ENCODE measurements at places on chromosomes 11 and 22.

DNA sequence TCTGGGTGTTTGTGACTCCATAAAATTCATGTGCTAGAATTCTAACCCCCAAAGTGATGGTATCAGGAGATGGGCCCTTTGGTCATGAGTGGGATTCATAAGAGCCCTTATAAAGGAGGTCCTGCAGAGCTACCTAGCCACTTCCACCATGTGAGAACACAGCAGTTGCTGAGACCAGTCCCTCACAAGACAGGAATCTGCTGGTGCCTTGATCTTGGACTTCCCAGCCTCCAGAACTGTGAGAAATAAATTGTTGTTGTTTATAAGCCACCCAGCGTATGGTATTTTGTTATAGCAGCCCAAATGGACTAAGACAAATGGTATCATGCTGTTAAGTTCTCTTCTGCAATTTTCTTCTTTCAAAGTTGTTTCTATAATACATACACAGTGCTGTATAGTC is 1.5 kb upstream of the PLAAT5 start:
- DNase-seq = no peak

DNA sequence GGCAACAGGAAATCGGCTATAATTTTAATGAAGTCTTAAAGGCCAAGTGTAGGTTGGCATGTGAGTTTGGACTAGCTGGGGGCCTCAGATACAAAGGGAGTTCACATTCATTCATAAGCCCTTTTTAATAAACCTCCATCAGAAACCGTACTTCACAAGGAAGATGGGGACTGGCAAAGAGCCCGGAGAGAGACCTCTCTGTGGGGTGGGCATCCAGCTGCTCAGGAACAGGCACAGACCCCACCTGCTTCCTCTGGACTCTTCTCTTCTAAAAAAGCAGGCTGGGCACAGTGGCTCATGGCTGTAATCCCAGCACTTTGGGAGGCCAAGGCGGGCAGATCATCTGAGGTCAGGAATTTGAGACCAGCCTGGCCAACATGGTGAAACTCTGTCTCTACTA is 3.9 kb upstream of the ARFGAP3 start:
- DNase-seq = no peak

GRCh38 chr11:27699926-27700350 is 317 bp downstream of the BDNF start:
- DNase-seq = no peak

DNA sequence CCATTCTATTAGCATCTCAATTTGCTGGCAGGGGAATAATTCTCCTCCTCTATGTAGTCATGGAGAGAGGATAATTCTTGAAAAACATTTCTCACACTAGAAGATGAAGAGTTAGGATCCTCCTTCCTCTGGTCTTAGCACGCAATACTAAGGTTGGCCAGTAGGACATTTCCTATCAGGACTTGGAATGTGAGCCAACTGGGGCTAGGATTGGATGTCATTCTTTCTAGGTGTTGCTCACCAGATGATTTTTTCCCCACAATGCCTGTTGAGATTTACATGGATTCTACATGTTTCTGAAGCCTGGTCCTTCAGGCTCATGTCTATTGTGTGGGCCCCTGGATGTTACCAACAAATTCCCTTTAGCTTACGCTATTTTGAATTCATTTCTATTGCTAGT is 28.0 kb downstream of the SLN start:
- DNase-seq = no peak

GRCh38 chr11:28615542-28615941 is 507.4 kb downstream of the METTL15 start:
- no peak for DNase-seq

DNA sequence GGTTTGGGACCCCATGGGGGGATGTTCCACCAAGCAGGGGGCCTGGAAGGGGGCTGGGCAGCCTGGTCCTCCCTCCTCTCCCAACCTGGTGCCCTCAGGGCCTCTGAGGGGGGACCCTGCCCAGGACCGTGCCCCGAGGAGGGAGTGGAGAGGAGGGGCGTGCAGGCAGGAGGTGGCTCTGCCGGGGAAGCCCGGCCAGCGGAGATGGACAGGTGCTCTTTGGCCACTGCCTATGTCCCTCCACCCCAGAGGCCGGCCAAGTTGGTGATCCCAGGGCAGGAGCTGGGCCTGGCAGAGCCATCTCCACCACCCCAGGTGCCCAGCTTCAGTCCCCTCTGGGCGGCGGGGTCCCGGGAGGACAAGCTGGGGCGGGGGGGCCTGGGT is 2.4 kb downstream of the MUC2 start:
- no peak for DNase-seq

- no peak for DNase-seq
These were observed at the start of gene SLC22A9 for GRCh38 chr11:63369165-63369970. Gene SLC22A9 (plus strand): TSS chr11:63369785. CDS start chr11:63370057, 272 bp downstream.

- no peak for DNase-seq
These were observed 46.4 kb upstream of the CALCB start for GRCh38 chr11:15027011-15027410.

DNA sequence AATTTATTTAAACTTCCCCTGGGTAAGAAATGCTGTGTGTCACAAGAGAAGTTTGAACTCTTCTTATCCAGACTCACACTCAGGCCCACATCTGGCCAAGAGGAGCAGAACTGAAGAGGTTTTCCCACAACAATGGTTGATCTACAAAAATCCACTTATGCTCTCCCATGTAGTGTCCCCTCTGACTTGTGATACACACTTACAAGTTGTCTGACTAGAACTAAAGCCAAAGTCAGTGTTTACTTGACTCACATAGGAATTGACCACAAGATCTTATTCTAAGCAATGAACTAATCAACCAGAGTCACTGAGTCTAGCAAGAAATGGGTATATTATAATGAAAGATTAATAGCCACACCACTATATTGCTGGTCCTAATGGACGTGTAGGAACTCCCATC is 133.0 kb downstream of the ATG16L2 start:
- no peak for DNase-seq

DNA sequence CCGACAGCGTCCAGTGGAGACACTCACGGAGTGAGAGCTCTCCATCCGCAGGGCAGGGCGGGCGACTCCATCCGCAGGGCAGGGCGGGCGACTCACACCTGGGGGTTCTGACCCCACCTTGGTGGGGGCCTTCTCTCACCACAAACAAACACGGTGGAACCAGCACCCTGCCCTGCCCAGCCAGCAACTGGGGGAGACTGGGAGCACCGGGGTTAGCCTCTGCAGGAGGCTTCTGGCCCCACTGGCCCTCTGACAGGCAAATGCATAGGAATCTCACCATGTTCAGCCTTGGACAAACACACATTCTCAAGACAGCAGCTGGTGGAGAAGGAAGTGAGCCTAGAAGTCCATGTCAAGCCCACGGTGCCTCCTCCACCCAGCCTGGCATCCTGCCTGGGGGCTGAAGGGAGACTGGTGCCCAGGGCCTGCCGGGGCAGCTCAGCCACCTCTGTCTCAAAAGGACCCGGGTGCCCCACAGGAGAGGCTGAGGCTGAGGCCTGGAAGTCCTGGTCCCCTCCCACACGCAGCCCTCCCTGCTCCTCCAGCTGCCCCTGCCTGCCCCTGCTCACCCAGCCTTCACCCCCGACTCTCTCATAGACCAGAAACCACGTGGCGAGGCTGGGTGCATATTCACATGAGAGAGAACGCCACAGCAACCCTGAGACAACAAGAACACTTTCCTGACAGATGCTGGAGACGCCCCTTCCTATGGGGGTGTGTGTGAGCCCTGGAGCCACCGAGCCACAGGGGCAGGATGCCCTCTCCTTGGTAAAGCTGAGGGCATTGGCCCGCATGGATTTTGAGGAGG is 98.4 kb upstream of the B3GAT1 start:
- DNase-seq = no peak
